Activated CD4-positive, alpha-beta T cell treated with anti-CD3 and anti-CD28 coated beads for 36 hours (primary cell): ENCODE measurements at places on chromosomes 6 and 20. TPM values are rescaled to one million over a fixed set of nuclear protein-coding genes. Genes with fewer than 3 reads are reported as not detected.

GRCh38 chr20:22352019-22352418 is 232.4 kb downstream of the FOXA2 start:
- H3K36me3 ChIP-seq, result no peaks in the 10 kb centered on the region
- no peak for DNase-seq
- H3K4me1 ChIP-seq, result no peaks in the 10 kb centered on the region
- no peak overlapping the region for H3K4me3 ChIP-seq
- peaks cover 1% of the 10 kb centered on the region for H3K27me3 ChIP-seq

DNA sequence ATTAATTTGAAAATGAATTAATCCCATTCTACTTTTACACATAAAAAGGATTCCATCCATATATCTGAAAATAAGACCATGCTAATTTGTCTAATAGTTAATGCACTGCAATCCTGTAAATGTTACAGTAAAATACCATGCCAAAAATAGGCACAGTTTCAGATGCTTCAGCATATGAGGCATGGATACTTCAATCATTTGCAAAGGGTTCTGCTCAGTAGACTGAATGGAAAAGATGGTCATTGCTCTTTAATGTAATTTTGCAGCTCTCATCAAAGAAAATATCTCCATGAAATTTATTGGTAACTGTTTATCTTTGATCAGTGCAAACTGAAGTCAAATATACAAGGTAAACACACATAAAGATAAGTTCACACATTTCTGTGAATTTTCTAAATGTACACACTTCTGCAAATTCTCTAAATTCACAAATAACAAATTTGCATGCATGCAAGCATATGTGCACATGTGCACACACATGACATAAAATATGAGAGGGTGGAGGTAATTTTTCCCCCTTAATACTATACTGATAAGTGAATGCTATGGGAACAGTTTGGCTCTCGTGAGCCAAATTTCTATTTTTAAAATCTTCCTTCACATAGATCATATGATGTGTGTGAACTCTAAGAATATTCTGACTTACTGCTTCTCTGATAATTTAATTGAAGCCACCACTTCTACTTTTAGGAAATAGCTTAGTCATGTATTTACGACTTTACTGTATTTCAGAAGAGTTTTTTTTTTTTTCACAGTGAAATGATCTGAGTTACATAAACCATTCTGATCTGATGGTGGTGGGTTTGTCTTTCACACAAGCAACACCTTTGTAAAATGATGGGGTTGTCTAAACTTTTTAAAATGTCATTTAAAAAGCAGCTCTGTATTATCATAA is 996.8 kb upstream of the CITED2 start:
- no peak overlapping the region for H3K27ac ChIP-seq
- no peaks in the 10 kb centered on the region for H3K4me1 ChIP-seq
- no peak for DNase-seq
- H3K4me3 ChIP-seq, result no peak overlapping the region
- H3K36me3 ChIP-seq, result no peaks in the 10 kb centered on the region

- no peaks in the 10 kb centered on the region for H3K36me3 ChIP-seq
- H3K27ac ChIP-seq, result no peak overlapping the region
- H3K4me3 ChIP-seq, result no peak overlapping the region
- no peaks in the 10 kb centered on the region for H3K27me3 ChIP-seq
- no peak for DNase-seq
These were observed 12.4 kb upstream of the MYT1 start for GRCh38 chr20:64151633-64152530.

DNA sequence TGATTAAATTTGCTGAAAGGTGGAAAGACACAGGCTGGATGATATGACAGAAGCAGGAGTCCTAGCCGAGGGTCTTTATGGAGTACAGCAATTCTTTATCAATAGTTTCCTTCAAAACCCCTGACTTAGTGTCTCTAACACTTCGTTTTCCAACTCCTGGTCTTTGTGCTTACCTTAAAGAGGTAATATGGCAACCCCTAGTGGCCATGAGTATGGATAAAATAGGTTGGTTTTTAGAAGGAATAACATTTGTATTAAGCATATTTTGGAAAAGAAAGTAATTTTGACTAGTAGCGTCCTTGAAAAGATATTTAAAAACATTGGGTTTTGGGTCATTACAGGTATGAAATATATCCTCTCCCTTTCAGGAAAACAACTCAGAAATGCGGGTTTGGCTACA is 51.9 kb downstream of the VGLL2 start:
- no peaks in the 10 kb centered on the region for H3K4me1 ChIP-seq
- peaks cover 13% of the 10 kb centered on the region for H3K27me3 ChIP-seq
- no peak overlapping the region for H3K27ac ChIP-seq
- no peaks in the 10 kb centered on the region for H3K36me3 ChIP-seq

- H3K27me3 ChIP-seq, result no peaks in the 10 kb centered on the region
- H3K4me1 ChIP-seq, result no peaks in the 10 kb centered on the region
- no peak overlapping the region for H3K4me3 ChIP-seq
- no peak for DNase-seq
- H3K27ac ChIP-seq, result no peak overlapping the region
- H3K36me3 ChIP-seq, result peaks cover 10% of the 10 kb centered on the region
These were observed 13.3 kb downstream of the RSPH4A start for GRCh38 chr6:116629563-116629981.

DNA sequence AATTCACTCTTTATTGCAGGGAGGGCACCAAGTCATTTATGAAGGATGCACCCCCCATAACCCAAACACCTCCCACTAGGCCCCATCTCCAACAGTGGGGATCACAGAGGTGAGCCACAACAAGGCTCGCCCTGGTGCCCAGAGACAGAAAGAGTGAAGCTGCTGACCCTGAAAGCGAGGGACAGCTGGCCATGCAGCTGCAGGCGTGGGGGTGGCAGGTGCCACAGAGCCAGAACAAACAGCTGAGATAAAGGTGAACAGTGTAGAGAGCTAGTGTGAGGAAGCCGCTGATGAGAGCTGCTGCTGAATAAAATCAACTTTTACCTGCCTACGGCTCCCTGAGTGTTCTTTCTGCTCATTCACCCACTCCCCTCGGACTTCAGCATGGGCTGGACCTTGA is 18.8 kb upstream of the RGS17 start:
- H3K4me3 ChIP-seq, result no peak overlapping the region
- DNase-seq, result no peak
- H3K36me3 ChIP-seq, result no peaks in the 10 kb centered on the region
- no peaks in the 10 kb centered on the region for H3K4me1 ChIP-seq
- H3K27ac ChIP-seq, result no peak overlapping the region
- peaks cover 3% of the 10 kb centered on the region for H3K27me3 ChIP-seq

DNA sequence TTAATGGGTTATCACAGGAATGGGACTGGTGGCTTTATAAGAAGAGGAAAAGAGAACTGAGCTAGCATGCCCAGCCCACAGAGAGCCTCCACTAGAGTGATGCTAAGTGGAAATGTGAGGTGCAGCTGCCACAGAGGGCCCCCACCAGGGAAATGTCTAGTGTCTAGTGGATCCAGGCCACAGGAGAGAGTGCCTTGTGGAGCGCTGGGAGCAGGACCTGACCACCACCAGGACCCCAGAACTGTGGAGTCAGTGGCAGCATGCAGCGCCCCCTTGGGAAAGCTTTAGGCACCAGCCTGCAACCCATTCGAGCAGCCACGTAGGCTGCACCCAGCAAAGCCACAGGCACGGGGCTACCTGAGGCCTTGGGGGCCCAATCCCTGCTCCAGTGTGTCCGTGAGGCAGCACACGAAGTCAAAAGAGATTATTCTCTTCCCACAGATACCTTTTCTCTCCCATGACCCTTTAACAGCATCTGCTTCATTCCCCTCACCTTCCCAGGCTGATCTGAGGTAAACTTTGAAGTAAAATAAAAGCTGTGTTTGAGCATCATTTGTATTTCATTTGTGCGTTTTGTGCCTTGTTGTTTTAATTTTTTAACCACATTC is 4.4 kb downstream of the HLA-E start:
- H3K27me3 ChIP-seq, result no peaks in the 10 kb centered on the region
- peak; percentile 75 for DNase-seq
- peak overlapping the region; percentile 95 for H3K4me3 ChIP-seq
- H3K4me1 ChIP-seq, result peaks cover 57% of the 10 kb centered on the region
- H3K27ac ChIP-seq, result peak overlapping the region; percentile 94
- H3K36me3 ChIP-seq, result peaks cover 60% of the 10 kb centered on the region

- no peak for DNase-seq
- no peaks in the 10 kb centered on the region for H3K27me3 ChIP-seq
- H3K4me1 ChIP-seq, result no peaks in the 10 kb centered on the region
- no peaks in the 10 kb centered on the region for H3K36me3 ChIP-seq
- no peak overlapping the region for H3K4me3 ChIP-seq
- H3K27ac ChIP-seq, result no peak overlapping the region
These were observed 537.4 kb upstream of the CHD6 start for GRCh38 chr20:42155586-42155985.

GRCh38 chr6:53961679-53962370 is 149.4 kb upstream of the MLIP start:
- no peaks in the 10 kb centered on the region for H3K36me3 ChIP-seq
- DNase-seq, result no peak
- H3K4me3 ChIP-seq, result no peak overlapping the region
- H3K27ac ChIP-seq, result no peak overlapping the region
- no peaks in the 10 kb centered on the region for H3K27me3 ChIP-seq

- no peaks in the 10 kb centered on the region for H3K36me3 ChIP-seq
- H3K4me3 ChIP-seq, result peak overlapping the region; percentile 36
- H3K27me3 ChIP-seq, result no peaks in the 10 kb centered on the region
- peaks cover 15% of the 10 kb centered on the region for H3K4me1 ChIP-seq
- H3K27ac ChIP-seq, result peak overlapping the region; percentile 90
These were observed 124.9 kb downstream of the KLHL32 start for GRCh38 chr6:97049253-97050011.

DNA sequence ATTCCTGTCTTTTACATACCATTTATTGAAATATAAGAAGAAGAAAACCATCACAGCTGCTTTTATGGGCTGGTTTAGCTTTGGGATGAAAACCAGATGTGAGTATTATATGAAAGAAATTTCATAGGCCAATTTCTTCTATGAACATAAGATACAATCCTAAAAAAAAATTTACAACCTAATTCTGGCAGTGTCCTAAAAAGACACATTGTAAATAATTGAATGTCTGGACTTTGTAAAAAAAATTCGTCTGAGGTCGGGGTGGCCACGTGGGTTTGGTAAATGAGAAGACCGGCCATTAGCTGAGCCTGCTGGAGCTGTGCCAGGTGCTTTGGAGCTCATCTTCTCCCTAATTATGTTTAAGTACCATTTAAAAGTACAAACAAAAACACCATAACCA is 26.8 kb downstream of the DACT2 start:
- H3K27me3 ChIP-seq, result peaks cover 35% of the 10 kb centered on the region
- no peak overlapping the region for H3K4me3 ChIP-seq
- H3K36me3 ChIP-seq, result no peaks in the 10 kb centered on the region
- H3K4me1 ChIP-seq, result peaks cover 10% of the 10 kb centered on the region

GRCh38 chr20:1896484-1897258 is 1.5 kb downstream of the SIRPA start:
- H3K27me3 ChIP-seq, result peaks cover 52% of the 10 kb centered on the region
- H3K27ac ChIP-seq, result no peak overlapping the region
- no peak for DNase-seq
- no peaks in the 10 kb centered on the region for H3K4me1 ChIP-seq
- no peak overlapping the region for H3K4me3 ChIP-seq

DNA sequence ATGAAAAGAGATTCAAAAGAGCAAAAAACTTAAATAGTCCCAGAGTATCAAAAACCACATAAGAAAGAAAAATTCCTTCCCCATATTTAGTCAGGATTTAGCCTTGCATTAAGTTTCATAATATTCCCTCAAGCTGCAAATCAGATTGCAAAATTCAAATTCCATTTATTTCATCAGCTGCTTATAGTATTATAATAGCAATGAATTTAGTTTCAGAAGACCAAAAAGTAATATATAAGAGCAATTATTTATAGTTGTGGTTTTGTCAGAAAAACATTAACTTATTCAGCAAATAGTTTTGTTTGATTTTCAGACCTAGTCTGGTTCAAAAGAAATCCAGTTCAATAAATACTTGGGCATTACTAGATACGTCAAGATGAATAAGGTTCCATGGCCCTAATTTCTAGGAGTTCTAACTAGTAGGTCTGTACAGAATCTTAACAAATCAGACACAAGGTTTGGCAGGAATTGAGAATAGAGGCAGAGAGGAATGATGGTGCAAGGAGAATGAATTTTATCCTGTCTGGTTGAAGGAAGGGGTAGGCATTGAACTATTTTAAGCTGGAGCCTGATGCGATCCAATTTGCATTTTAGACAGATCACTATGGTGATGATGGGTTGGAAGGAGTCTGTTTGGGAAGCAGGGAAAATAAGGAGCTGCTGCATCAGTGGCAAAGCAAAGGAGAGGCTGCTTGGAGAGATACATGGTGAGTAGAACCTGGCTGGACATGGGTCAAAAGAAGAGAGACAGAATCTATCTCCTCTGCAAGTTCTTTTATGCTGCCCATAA is 163.9 kb upstream of the STXBP5 start:
- H3K36me3 ChIP-seq, result no peaks in the 10 kb centered on the region
- H3K27me3 ChIP-seq, result no peaks in the 10 kb centered on the region
- DNase-seq, result no peak
- no peaks in the 10 kb centered on the region for H3K4me1 ChIP-seq
- no peak overlapping the region for H3K4me3 ChIP-seq

GRCh38 chr6:89481695-89482094 is 48.7 kb downstream of the ANKRD6 start:
- H3K4me3 ChIP-seq, result no peak overlapping the region
- H3K27me3 ChIP-seq, result no peaks in the 10 kb centered on the region
- no peak overlapping the region for H3K27ac ChIP-seq

DNA sequence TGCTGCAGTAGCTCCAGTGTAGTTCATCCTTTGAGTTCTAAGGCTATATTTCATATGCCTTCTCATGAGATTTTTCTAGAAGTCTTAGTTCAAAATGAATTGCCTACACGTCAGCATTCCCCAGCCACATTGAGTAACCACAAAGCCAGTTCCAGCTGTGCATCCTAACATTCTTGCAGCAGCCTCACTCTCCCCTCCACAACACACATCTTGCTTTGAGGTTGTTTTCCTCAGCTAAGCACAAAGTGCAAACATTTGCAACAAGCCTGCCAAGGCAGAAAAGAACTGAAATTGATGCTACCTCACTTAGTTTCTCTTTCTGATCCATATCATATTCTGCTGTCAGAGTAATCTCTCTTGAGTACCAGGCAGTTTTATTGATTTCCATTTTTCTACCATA is 160.7 kb upstream of the KCNQ5 start:
- no peak for DNase-seq
- no peaks in the 10 kb centered on the region for H3K4me1 ChIP-seq
- no peak overlapping the region for H3K27ac ChIP-seq
- H3K27me3 ChIP-seq, result peaks cover 11% of the 10 kb centered on the region
- H3K36me3 ChIP-seq, result no peaks in the 10 kb centered on the region

The CST7 gene
- 14.0 TPM for total RNA-seq

The WFDC12 gene
- total RNA-seq, result not detected

The CPXM1 gene
- total RNA-seq, result 2.9 TPM

The MAP1LC3A gene
- 2.7 TPM for total RNA-seq

The EBF4 gene
- total RNA-seq, result 4.3 TPM

The ELOVL4 gene
- total RNA-seq, result 1.6 TPM

The CALHM6 gene
- total RNA-seq, result 10.0 TPM
